ENCODE measurements at places on chromosomes 11 and 22. TPM values are rescaled to one million over a fixed set of nuclear protein-coding genes. Genes with fewer than 3 reads are reported as not detected.

GRCh38 chr11:88398372-88398771 lies 60.8 kb upstream of the CTSC start:
- no peak for DNase-seq

DNA sequence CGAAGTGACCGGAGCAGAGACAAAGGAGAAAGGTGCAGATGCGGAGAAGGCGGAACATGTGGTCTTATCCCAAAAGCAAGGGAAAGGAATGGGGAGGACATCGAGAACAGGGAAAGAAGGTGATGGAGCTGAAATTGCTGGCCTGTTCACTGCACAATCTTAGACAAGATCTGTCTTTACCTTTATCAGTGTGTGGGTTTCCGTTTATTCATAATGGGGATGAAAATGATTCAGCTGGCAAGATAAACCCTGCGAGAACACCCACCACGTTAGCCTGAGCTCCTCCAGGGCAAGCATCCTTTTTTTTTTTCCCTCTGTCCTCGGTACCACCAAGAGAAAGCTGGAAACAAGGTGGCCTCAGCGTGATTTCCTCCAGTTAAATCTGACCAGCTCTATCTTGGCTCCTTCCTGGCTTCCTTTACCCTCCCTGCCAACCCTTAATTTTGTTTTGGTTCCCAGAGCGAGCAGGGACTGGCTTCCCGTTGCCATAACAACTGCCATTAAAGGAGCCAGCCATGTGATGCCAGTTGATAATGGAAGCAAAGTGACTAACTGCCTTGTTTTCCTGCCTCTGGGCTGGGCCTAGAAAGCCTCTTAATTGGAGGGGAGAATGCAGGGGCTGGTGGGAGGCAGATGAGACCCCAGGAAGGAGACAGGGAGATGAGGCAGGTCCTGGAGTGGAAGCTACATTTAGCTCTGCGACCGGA lies 4.2 kb downstream of the SGSM1 start:
- no peak for DNase-seq

GRCh38 chr11:19243143-19243542 lies 2.4 kb upstream of the E2F8 start:
- no peak for DNase-seq

DNA sequence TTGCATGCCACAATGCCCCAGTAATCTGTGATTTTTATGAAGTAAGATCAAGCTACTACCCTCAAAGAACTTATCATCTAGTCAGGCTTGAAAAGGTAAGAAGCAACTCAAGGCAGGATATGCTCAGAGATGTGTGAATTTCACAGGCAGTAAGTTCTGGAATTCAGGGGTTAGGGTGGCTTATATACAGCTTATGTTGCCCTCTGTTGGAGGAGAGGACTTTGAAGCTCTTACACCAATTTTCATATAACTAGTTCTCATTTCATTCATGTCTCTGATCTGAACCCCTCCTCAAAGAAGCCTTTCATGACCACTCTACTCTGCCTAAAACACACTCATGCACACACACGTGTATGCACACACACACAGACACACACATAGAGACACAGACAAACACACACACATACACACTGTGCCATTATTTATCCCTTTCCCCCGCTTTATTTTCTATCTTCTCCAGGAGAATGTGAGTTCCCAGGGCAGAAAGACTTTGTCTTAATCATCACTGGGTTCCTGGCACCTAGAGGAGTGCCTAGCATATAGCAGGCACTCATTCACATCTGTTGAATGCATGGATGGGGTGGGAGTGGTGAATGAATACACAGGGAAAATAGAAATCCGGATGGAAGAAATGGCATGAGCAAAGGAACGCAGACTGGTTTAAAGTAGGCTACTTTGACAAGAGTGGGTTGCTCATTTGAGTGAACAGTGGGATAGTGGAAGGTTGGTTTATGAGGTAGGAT lies 220.7 kb upstream of the ZBED5 start:
- DNase-seq: no peak

DNA sequence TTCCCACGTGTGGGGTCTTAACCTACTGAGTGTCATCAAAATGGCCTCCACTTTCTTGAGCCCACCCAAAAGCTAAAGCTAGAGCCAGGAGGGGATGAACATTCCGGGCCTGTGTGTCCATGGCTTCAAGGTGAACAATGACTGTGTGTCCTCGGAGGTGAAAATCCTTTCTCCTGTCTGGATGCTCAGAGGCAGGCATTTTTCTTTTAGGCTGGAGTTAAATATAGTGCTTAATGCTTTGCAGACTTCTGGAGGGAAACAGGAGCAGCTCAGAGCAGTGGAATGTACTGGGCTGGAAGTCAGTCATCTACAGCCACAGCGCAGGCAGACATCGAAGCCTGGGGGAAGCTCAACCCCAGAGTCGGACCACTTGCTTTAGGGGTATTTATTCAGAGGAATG lies 68.6 kb upstream of the TMEM45B start:
- DNase-seq: no peak

Gene RAG2
- total RNA-seq: not detected

DNA sequence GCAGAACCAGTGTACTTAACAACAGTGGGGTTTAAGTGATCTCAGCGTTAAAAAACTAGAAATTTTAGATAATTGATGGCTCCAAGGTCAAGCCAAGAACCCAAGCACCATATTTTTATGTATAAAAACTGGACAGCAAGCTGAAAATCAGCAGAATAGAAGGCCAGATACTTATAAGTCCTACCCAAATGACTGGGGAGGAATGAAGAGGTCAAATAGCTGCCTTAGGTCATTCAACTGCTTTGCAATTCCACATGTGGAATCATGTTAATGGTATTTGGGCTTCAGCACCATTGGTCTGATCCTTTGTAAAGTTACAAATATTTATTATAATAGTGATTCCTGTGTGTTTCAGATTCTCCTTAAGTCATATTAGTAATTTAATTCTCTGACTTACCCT lies 108.4 kb downstream of the FAT3 start:
- no peak for DNase-seq

Gene SHANK3
- total RNA-seq: 9.8 TPM

DNA sequence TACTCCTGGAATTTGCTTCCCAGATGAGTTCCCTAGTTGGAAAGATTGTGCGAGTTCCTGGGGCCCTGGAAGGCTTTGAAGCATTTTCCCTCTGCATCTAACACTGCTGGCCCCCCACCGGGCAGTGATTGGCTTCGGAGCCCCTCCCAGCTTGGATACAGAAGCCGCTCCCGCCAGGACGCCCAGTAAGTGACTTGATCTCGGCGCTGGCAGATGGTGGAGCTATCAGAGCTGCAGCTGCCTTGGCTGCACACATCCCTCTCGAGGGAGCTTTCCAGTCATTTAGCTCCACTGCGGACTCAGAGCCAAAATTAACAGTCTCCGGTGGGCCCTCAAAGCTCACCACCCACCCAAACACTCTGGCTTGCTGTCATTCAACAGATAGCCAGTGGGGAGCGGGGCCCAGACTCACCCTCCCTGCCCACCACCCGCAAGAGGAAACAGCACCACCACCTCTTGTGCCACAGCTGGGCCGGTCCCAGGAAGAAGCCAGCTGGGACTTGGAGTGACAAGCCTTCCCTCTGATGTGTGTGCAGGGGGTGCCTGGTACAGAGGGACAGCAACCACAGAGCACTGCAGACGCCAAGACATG lies 162.3 kb downstream of the TRIM29 start:
- DNase-seq: no peak

GRCh38 chr11:88051396-88051795 lies 123.8 kb downstream of the RAB38 start:
- DNase-seq: no peak

Gene TREH
- total RNA-seq: not detected

GRCh38 chr11:56910785-56911184 lies 77.9 kb upstream of the OR5AK2 start:
- DNase-seq: no peak

Gene ROBO4
- total RNA-seq: 11.1 TPM

GRCh38 chr11:48093795-48094642 lies 113.7 kb downstream of the PTPRJ start:
- peak; percentile 53 for DNase-seq

Gene TSPAN18
- 2.8 TPM for total RNA-seq

DNA sequence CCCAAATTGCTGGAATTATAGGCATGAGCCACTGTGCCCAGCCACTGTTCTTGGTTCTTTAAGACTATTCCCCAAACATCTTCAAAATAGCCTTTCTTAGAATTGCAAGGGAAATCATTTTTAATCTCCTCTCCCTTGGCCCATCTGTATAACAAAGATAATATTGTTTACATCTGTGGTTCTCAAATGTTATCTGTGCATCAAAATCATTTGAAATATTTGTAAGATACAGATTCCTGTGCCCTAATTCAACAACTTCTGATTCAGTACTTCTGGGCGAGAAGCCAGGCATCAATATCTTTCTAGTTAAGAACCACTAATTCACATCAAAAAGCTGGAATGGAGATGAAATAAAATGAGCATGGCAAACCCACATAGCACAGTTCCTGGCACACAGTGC lies 83.0 kb downstream of the TMPRSS5 start:
- DNase-seq: no peak

DNA sequence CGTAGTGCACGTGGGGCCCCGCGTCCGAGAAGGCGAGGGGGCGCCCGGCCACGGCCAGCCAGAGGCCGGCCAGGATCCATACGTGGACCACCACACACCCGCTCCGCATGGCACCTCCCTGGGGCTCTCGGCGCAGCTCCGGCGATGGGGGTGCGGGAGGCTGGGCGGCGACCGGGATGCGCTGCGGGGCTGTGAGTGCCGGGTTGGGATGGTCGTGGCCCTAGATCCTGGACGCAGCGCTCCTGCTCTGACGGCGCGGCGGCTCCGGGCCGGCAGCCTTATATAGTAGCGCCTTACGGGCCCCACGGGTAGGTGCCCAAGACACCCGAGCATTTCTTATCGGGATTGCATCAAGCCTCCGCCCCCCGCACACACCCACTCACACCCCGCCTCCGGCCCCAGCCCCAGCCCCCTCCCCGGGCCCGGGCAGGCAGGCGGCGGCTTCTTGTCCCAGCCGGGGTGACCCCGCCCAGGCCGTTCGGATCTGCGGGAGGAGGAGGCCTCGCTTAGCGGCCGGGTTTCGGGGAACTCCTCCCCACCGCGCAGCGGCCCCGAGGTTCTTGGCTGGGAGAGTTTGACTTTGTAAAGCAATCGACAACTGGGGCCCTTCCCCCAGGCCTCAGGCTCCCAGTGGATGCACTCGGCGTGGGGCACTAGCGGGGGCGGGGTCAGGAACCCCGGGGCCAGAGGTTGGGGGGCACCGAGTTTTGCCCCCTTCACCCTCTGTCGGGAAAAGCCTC lies at the start of gene FGF19:
TSS of gene FGF19 (minus strand) at position 255 of the 740 bp plus-strand sequence. CDS start at position 109, 146 bp downstream.
- no peak for DNase-seq

DNA sequence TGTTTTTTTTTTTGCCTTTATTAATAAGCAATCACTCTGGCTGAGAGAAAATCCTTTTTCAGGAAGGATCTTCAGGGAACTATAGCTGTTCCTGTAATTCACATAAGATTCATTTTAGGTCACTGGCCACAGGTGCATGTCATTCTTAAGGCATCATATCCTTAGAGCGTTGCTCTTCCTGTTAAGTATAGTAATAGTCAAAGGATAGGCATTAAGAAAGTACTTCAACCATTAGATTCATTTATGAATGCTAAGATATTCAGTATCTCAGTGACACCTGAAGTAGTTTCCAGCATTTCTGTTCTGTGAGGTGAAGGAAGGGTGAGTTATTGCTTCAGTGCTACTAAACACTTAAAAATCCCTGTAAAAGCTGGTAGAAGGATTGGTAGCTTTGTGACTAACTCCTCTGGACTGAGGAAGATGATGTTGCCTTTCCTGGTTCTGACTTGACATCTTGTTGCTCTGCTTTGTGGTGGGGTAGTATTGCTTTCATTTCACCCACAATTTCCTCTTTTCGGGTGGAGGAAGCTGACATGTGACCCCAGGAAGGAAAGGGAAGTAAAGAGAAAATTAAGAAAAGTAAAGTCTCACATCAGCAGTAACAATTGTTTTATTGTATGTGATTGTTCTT lies 34.7 kb downstream of the RNF169 start:
- no peak for DNase-seq

DNA sequence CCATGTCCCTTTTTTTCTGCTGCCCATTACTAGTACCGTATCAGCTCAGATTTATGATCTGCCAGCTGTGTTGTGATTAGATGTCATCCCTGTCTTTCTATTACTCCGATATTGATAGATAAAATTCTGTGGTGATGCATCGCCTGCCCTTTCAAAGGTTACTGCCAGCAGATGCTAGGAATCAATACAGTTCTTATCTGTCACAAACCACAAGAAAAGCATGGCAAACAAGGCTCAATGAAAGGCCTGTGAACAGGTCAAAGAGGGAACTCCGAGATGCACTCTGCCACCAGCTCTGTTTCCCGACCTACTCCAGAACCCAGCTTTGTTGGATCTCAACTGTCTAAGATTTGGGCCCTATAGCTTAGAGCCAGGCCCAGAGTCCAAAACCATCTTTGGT lies 246.0 kb downstream of the CADM1 start:
- no peak for DNase-seq

- no peak for DNase-seq
Measured at GRCh38 chr11:12591706-12592105, 82.5 kb upstream of the TEAD1 start.

- no peak for DNase-seq
Measured at GRCh38 chr11:95778699-95779098, 10.9 kb downstream of the FAM76B start.

Gene PHRF1
- 21.5 TPM for total RNA-seq

- DNase-seq: no peak
Measured at GRCh38 chr22:23698094-23698493, 7.3 kb downstream of the RGL4 start.

DNA sequence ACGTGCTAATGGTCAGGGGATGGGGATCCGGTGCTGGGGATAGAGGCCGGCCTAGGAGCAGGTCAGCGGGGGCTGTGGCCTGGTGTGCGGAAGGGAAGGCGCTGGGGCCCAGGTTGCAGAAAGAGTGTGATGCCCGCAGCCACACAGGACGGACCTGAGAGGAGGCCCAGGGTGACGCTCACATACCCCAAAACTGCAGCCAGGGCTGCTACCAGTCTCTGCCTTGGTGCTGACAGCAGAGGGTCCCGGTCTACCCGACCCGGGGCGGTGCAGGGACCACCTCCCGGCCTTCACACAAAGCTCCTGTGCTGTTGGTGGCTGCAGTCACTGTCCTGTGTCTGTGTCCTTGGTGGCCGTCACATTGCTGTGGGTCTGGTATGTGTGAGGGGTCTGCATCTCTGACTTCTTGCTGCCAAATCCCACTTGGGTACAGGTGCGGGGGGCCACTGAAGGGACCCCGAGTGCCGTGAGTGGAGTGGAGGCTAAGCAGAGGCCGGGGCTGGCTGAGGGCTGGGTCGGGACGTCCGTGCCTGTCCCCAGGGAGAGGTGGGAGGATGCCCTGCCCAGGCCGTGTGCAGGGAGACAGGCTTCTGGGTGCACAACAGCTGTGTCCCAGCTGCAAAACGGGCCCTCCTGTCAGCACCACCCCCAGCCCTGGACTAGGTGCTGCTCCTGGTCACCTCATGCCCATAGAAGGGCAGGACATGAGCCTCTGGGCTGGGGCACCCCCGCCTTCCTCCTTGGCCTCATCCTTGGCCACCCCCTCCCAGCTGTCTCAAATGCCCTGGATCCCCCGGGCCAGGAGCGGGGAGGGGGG lies 1.5 kb downstream of the LSP1 start:
- no peak for DNase-seq

- no peak for DNase-seq
Measured at GRCh38 chr22:32830473-32830872, 29.0 kb downstream of the TIMP3 start.

Data from gastrocnemius medialis (tissue), 4 donors.